ENCODE measurements at places on chromosomes 16 and 17.

DNA sequence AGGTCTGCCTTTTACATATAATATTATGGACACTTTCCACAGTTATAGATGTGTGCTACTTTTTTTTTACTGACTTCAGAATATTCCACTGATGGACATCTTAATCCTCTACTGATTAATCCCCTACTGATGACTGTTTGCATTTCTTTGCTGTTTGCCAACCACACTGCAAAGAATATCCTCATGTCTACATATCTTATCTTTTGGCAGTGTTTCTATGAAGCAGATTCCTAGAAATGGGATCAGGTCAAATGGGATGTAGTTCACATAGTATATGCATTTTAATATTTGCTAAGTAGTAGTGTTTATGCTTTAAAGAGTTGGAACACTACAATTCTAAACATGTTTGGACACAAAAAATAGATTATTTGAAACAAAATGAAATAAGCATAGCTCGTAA, 3.2 kb downstream of the CCL3 start:
- no peak for DNase-seq

GRCh38 chr16:87541872-87542234, 49.0 kb upstream of the ZCCHC14 start:
- DNase-seq = no peak

- no peak for DNase-seq
These were observed 8.9 kb upstream of the CIITA start for GRCh38 chr16:10868104-10868595.

- no peak for DNase-seq
These were observed 27.9 kb downstream of the GABARAPL2 start for GRCh38 chr16:75593825-75594820.

DNA sequence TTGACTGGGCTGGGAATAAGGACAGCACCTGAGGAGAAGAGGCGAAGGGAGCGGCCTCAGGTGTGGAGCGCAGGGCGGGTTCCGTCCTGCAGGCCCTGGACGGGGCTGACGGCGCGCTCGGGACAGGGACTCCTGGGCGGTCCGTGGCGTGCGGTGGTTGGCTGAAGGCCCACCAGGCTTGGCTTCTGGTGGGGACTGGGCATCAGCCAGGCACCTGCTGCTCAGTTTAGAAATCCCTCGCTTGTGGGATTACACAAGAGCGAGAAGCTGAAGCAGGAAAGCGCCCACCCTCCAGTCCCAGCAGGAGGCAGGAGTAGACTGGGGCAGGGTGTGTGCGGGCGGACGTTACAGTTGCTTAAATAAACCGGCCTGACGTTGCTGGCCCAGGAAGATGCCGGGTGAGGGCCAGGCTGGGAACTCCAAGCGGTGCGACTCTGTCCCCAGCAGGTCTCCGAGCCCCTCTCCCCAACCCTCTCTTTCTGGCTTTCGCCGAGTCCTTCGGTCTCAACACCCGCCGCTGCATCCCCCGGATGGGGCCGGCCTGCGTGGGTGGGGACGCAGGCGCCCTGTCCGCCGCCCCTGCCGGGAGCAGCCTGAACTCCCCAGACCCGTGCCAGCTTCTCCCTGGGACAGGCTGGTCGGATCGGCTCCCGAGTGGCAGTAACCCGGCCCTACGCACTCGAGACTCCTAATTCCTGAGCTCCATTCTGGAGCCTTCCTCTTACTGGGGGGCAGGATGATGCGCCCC, 639 bp downstream of the MIF4GD start:
- DNase-seq = peak; percentile 54

DNA sequence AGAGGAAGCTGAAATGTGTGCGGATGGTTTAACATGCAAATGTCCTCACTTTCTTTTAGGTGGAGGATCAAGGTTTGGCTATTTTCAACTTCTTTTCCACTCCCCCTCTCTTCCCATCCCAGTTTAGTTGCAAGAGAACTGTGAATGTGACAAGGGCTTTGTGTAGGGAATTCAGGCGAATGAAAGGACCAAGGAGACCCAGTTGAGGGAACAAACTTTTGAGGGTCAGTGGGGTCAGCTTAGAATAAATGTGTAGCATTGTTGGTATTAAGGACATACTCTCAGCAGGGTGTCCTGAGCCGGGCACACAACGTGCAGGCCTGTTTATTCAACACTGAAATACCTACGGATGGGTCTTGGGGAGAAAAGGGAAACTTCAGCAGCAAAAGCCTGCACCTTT, 346.0 kb downstream of the PMP22 start:
- no peak for DNase-seq

- peak; percentile 89 for DNase-seq
These were observed 4.4 kb upstream of the MAP2K3 start for GRCh38 chr17:21280081-21280518.

GRCh38 chr17:7969433-7969832, 33.0 kb upstream of the GUCY2D start:
- DNase-seq = no peak
